ENCODE measurements at places on chromosomes 3 and 15. TPM values are rescaled to one million over a fixed set of nuclear protein-coding genes. Genes with fewer than 3 reads are reported as not detected.

The PLOD2 gene
- total RNA-seq = 99.7 TPM

The ZMYND10 gene
- under 0.01 TPM for total RNA-seq

The WDR93 gene
- not detected for total RNA-seq

The PLCB2 gene
- total RNA-seq = not detected

The GPR171 gene
- total RNA-seq = not detected

The FANCD2OS gene
- not detected for total RNA-seq

The NPTN gene
- total RNA-seq = 104 TPM

The ATP6V1A gene
- total RNA-seq = 102 TPM

The TM4SF18 gene
- 258 TPM for total RNA-seq

The TGM4 gene
- total RNA-seq = not detected

The B4GALT4 gene
- total RNA-seq = 4.8 TPM

The PPP4R2 gene
- 86.5 TPM for total RNA-seq

The LHFPL4 gene
- total RNA-seq = not detected

The ISG20 gene
- 66.4 TPM for total RNA-seq

The UBA7 gene
- 24.9 TPM for total RNA-seq

The CASR gene
- not detected for total RNA-seq

The HESX1 gene
- 0.60 TPM for total RNA-seq

The GPR149 gene
- total RNA-seq = not detected

The SST gene
- total RNA-seq = not detected

Data from dermis lymphatic vessel endothelial cell (primary cell).